ENCODE measurements at places on chromosomes 1 and 21.
A peak's percentile ranks its signal among the peaks of the same experiment; 100 is the strongest.

GRCh38 chr1:63651161-63651701, 58.0 kb downstream of the PGM1 start:
- no peak for DNase-seq
- H3K27me3 ChIP-seq, result no peaks in the 10 kb centered on the region
- H3K27ac ChIP-seq, result peak overlapping the region; percentile 50
- no peak overlapping the region for H3K4me3 ChIP-seq

DNA sequence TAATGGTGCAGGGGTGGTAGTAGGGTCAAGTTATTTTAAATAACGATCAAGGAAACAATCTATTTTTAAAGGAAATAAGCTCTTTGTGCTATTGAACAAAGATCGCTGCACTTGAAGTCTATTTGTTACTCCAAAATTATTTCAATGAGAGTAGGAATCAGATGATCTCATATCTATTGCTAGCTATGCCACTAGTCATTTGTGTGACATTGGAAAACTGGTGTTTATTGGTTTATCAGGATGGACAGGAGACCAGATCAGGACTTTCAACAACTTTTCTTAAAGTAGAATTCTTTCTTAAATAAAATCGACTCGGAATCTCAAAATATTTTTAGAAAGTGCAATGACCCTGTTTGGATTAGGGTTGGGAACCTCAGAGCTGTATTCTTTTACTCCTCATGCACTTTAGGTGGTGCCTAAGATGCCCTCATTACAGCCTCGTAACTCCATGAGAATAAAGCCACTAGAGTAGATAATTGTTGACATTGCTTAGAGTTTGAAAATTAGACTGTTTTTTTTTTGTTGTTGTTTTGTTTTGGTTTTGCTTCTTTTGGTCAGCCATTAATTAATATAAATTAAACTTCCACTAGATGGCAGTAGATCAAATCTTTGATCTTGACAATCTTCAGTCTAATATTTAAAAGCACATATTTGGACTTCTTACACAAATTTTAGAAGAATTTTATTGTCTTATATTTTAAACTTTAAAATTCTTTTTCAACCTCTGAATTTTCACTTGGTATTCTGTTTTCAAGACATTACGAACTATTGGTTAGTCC, 352.4 kb downstream of the USP25 start:
- no peaks in the 10 kb centered on the region for H3K27me3 ChIP-seq
- H3K27ac ChIP-seq, result no peak overlapping the region
- no peak overlapping the region for H3K4me3 ChIP-seq

DNA sequence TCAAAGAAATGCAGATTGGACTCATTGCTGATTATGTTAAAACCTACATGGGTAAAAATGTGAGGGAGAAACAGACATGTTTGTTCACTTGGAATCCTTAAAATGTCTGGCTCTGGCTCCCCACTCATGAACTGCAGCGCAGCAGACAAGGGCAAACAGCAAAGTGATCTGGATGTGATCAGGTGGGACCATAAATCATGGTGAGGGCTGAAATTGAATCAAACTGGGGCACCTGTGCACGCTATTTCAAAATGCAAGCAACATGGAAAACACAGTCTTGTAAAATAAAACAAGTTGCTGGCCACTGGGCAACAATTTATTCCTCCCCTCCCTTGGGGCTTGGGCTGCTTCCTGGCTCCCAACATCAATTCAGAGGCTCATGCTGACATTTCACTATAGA, 373.4 kb downstream of the SEC16B start:
- H3K4me1 ChIP-seq, result no peaks in the 10 kb centered on the region
- no peak overlapping the region for H3K27ac ChIP-seq
- no peaks in the 10 kb centered on the region for H3K36me3 ChIP-seq
- H3K4me3 ChIP-seq, result no peak overlapping the region
- H3K27me3 ChIP-seq, result no peaks in the 10 kb centered on the region
- no peak for DNase-seq

DNA sequence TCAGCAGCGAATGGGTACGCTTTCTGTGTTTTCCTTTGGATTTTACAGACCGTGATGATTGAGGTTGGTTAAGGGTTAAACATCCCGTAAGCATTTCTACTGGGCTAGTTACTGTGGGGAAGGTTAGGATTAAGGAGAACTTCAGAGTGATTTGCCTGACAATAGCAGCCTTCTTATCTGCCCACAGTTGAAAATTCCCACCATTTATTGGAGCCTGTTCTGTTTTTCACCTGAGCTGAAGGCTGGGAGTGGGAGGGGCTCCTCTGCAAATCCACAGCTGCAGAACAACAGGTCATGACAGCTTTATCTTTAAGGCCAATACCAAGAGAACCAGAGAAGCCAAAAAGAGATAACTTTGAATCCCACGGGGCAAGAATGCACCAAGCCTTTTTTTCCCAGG, 168.6 kb downstream of the KAZN start:
- H3K4me1 ChIP-seq, result no peaks in the 10 kb centered on the region
- H3K27me3 ChIP-seq, result no peaks in the 10 kb centered on the region
- DNase-seq, result no peak

GRCh38 chr1:31435471-31436409, 22.7 kb downstream of the SERINC2 start:
- H3K4me3 ChIP-seq, result no peak overlapping the region
- peaks cover 14% of the 10 kb centered on the region for H3K27me3 ChIP-seq
- no peaks in the 10 kb centered on the region for H3K36me3 ChIP-seq
- no peak for DNase-seq
- H3K4me1 ChIP-seq, result peaks cover 4% of the 10 kb centered on the region
- no peak overlapping the region for H3K27ac ChIP-seq

DNA sequence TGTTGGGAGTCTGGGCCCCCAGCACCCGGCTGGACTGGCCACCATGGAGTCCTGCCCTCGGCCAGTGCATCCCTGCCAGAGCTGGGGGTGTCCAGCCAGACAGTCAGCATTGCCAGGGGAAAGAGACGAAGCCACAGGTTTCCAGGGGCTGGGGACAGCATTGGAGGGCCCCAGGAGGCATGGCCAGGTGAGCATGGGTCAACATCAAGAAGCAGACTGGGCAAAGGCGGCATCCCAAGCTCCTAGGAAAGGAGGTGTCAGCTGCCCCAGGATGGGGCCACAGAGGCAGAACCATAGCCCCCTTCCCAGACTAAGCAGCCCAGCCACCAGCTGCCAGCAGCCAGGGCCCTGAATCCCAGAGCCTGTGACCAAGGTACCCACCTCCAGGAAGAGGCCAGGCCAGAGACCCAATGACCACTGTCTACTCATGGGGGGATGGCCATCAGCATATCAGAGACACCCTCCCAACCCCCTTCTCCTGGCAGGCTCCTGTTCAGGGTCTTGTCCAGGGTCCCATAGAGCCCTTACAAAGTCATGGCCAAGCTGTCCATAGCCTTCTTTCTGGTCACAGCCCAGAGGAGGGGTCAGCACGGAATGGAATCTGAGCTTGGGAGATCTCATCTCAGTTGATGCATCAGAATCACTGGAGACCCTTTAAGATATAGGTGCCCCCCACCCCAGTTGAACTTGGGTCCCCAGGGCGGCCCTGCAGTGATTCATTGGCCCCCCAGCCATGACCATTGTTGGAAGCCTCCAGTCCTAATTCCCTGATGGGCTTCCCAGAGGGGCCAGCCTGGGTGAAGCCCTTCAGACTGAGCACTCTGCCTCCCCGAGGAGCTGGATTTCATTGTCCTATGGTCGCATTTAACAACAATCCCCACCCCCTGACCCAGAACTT, 32.5 kb downstream of the WNT3A start:
- peak; percentile 68 for DNase-seq
- no peak overlapping the region for H3K4me3 ChIP-seq
- H3K27ac ChIP-seq, result no peak overlapping the region
- no peaks in the 10 kb centered on the region for H3K36me3 ChIP-seq
- peaks cover 2% of the 10 kb centered on the region for H3K4me1 ChIP-seq
- peaks cover 30% of the 10 kb centered on the region for H3K27me3 ChIP-seq

GRCh38 chr1:15315815-15316214, 68.8 kb downstream of the FHAD1 start:
- no peak overlapping the region for H3K27ac ChIP-seq
- H3K36me3 ChIP-seq, result peaks cover 5% of the 10 kb centered on the region
- no peaks in the 10 kb centered on the region for H3K4me1 ChIP-seq
- H3K4me3 ChIP-seq, result no peak overlapping the region
- no peaks in the 10 kb centered on the region for H3K27me3 ChIP-seq

DNA sequence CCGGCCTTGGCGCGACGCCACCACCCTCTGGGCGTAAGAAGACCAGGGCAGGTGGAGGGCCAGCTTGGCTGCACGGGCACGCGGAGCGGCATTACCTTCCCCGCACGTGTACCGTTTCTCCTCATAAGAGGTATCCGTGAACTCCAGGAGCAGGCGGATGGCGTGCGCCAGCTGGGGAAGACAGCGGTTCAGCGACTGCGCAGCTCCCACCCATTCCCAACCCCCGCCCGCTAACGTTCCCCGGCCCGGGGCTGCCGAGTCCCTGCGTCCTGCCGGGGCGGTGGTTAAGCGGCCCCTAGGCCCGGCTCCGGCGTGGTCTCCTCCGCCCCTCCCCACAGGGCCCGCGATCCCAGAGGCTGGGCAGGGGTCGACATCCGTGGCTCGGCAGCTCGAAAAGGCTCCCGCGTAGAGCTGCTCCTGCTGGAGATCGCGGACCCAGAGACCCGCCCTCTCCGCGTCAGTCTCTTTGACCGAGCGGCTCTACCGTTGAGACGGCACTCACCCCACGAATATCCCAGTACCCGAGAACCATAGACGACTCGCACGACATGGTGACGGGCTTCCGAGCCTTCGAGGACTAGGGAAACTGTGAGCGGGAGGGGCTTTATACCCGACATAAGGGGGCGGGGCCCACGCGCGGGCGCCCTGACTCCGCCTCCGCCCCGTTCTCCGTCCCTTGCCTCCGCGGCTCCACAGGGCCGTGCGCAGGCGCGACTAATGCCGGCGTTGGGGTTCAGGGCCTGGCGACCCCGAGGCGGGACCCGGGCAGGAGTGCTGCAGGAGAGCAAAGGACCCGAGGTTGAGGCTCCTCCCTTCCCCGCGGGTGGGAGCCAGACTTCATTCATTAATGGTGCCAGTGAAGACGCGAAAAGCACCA, 862 bp downstream of the GSTM3 start:
- peak; percentile 93 for DNase-seq
- H3K27ac ChIP-seq, result peak overlapping the region; percentile 90
- peaks cover 14% of the 10 kb centered on the region for H3K27me3 ChIP-seq
- peaks cover 13% of the 10 kb centered on the region for H3K4me1 ChIP-seq
- H3K4me3 ChIP-seq, result peak overlapping the region; percentile 84

- H3K36me3 ChIP-seq, result no peaks in the 10 kb centered on the region
- H3K4me3 ChIP-seq, result no peak overlapping the region
- DNase-seq, result peak; percentile 92
- H3K4me1 ChIP-seq, result peaks cover 43% of the 10 kb centered on the region
- peak overlapping the region; percentile 27 for H3K27ac ChIP-seq
- no peaks in the 10 kb centered on the region for H3K27me3 ChIP-seq
These were observed 11.9 kb upstream of the EDN2 start for GRCh38 chr1:41496080-41497055.

DNA sequence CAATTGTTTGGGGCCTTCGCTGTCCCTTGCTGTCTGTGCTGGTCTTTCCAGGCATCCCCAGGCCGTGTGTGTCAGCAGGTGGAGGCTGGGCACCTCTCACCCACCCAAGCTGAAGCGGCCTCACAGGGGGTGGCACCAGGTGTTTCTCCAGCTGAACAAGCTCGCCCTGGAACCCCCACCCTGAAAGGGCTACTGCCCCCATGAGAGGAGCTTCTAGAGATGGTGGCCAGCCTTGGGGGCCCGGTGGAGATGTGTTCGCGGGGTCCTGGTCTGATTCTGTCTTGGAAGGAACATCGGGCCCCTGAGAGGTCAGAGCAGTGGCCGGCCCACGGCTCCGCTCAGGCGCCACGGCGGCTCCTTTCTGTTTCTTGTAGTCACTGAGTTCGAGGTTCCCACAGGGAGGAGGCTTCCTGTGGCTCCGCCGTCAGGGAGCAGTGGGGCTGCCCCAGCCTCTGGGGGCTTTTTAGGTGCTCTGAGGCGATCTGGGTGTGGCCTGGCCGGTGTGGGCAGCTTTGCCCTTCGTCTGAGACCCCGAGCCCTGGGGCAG, 46.9 kb downstream of the SKI start:
- peaks cover 4% of the 10 kb centered on the region for H3K36me3 ChIP-seq
- no peaks in the 10 kb centered on the region for H3K27me3 ChIP-seq
- H3K4me3 ChIP-seq, result no peak overlapping the region
- DNase-seq, result no peak
- H3K4me1 ChIP-seq, result peaks cover 88% of the 10 kb centered on the region

DNA sequence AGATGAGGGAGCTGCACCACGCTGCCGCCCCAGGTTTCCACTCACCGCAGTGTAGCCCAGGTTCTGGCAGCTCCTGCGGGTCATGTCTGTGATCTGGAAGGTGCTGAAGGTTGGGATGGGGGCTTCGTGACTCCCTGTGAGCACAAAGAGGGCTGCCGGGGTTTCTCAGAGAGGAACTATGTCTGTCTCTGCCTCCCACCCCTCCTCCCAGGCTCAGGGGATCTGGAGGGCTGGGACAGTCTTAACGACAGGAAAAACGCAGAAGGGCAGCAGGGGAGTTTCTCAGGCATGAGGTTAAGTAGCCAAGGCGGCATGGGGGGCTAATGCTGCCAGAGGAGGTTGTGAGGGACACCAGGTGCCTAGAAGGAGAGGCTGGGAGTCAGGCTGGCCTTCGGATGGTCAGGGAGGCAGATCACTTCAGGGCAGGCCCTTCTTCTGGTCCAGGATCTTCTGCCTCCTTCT, 656 bp downstream of the SH2D2A start:
- peaks cover 20% of the 10 kb centered on the region for H3K4me1 ChIP-seq
- H3K27me3 ChIP-seq, result peaks cover 22% of the 10 kb centered on the region
- H3K4me3 ChIP-seq, result no peak overlapping the region
- H3K36me3 ChIP-seq, result no peaks in the 10 kb centered on the region
- no peak overlapping the region for H3K27ac ChIP-seq

DNA sequence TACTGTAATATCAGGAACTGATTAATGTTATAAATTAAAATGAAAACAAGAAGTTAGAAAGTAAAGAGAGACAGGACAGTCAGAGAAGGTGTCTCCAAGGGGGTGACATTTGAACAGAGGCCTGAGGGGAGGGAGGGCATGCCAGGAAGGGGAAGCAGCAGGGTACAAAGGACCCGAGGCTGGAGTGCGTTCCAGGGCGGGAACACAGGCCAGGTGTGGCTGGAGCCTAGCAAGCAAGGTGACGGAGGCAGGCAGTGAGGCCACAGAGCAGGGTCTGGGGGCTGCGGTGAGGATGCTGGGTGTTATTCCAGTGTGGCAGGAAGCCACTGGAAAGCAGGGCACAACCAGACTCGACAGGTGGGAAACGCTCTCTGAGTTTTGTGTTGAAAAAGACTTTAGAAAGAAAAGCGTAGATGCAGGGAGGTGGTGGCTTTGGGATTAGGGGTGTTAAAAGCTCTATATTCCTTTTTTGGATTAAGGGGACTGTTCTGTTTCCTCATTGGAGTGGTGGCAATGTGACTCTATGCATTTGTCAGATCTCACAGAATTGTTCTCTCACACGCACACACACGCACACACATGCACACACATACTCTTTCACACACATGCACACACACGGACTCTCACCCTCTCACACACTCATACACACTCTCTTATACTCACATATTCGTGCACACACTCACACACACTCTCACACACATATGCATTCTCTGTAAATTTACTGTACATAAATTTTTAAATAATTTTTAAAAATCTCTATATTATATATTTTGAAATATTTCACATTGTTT, 124.5 kb downstream of the GLIS1 start:
- H3K36me3 ChIP-seq, result peaks cover 15% of the 10 kb centered on the region
- H3K4me3 ChIP-seq, result no peak overlapping the region
- peak; percentile 80 for DNase-seq
- no peaks in the 10 kb centered on the region for H3K27me3 ChIP-seq
- no peak overlapping the region for H3K27ac ChIP-seq
- H3K4me1 ChIP-seq, result peaks cover 10% of the 10 kb centered on the region

Data from osteocyte (in vitro differentiated cells).